ENCODE measurements at places on chromosomes 7 and 10.
A peak's percentile ranks its signal among the peaks of the same experiment; 100 is the strongest.

- DNase-seq: no peak
Observed at GRCh38 chr10:104614245-104614831, 26.8 kb upstream of the SORCS3 start.

DNA sequence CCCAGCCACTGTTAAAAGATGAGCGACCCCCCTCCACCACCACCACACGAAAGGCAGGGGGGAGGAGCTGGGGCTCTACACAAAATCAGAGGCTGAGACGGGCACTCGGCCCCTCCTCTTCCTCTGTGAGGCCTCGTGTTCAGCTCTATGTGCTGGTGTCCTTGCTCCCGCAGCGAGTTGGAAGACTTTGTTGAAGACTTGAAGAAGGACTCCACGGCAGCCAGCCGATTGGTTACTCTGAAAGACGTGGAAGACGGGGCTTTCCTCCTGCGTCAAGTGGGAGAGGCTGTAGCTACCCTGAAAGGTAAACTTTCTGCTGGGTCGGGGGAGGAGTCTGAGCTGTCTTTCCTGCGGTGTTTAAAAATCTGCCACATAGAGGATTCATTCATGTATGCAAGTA, 203.7 kb downstream of the ARHGAP21 start:
- DNase-seq: no peak

DNA sequence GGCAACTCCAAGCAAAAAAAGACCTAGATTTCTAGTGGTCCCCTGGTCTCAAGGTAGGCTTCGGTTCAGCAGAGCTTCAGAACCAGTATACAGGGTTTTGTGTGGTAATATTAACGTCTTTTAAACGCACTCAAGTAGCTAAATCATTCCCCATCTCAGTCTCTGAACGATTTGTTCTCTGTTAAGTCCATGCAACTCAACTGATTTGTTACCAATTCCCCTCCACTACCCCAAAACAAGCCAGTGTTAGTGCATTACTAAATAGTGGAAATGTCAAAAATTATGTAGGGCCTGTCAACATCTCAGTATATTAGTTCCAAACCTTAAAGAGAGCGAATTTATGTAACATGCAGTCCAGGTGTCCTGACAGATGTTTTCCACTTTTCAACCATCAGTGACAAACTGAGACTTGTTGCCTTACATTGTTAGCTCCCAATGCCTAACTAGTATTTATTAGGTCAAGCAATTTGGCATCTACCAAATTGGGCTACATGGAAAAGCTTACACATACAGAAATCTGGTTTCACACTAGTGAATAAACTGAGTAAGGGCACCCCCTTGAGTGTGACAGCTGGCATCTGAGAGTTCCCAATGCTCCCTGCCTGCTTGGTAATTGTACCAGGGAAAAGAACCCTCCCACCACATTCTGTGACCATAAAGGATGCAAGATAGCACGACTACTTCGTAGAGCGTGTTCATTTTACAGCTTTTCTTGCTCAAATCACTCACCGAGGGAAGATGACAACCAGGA, 12.2 kb downstream of the HNRNPA2B1 start:
- no peak for DNase-seq

- no peak for DNase-seq
Observed at GRCh38 chr10:10605551-10606081, 412.1 kb upstream of the CELF2 start.

GRCh38 chr10:87861566-87861952, 1.8 kb downstream of the KLLN start:
- no peak for DNase-seq

GRCh38 chr7:117750612-117751563, 122.4 kb downstream of the CTTNBP2 start:
- DNase-seq: no peak

DNA sequence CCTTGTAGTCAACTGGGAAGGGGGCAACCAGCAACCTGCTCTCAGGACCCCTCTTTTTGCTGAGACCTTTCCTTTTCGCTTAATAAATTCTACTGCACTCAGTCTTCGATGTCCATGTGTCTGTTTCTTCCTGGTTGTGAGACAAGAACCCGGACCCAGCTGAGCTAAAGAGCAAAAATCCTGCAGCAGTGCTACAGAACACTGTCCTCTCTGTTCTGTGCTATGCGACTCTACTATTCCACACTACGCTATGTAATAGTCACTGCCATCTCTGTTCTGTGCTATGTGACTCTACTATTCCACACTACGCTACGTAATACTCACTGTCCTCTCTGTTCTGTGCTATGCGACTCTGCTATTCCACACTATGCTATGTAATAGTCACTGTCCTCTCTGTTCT, 34.3 kb downstream of the DIP2C start:
- no peak for DNase-seq

DNA sequence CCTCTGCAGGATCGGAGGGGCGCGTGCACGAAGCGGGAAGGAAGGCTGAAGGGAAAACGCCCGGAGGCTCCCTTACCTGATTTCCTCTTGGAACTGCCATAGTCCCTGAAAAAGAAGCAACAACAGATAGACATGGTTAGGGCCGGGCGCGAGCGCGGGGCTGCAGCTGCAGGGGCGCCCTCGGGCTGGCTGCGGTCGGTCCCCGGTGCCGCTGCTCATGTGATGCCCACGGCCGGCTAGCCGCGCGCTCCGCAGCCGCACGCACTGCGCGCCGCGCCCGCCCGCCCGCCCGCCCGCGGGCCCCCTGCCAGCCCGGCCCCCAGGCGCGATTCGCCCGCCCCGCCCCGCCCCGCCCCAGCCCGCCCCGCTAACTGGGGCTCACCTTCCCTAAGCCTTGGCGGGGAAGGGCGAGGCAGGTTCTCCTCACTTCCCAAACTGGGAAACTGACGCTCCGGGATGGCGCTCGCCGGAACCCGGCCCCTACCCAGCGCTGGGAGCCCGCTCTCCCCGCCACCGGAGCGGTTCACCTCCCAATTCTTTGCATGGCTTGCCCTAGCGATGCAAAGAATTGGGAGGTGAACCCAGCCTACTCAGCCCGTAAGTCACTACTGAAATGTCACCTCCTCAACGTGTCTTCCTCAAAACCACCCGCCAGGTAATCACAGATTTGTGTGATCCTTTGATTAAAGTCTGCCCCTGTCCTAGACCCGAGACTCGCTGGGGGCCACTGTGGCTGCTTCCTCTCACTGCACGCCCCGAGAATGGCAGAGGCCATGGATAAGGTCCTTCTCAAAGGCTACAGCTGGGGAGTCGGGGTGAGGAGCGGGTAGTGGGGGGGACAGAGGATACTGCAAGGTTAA, 162.2 kb downstream of the SH3PXD2A start:
- peak; percentile 17 for DNase-seq

GRCh38 chr7:35036361-35037171, 719 bp downstream of the DPY19L1 start:
- peak; percentile 69 for DNase-seq

DNA sequence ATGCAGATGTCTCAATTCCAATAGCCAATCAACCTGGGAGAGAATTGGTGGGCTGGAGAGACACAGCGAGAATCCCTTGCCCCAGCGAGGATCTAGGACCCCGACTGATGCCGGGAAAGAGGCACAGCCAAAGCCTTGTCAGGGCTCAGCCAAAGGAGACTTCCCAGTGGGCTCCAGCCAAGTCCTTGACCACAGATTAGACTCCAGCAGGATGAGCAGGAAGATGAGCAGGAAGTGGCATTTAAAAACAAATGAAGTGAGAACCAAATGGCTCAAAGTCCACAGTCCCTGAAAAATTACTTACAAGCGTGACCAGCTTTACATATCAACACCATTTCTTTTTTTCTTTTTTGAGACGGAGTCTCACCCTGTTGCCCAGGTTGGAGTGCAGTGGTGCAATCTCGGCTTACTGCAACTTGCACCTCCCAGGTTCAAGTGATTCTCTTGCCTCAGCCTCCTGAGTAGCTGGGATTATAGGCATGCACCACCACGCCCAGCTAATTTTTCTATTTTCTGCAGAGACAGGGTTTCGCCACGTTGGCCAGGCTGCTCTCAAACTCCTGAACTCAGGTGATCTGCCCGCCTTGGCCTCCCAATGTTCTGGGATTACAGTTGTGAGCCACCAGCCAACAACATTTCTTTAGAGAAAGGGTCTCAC, 40.2 kb downstream of the CTBP2 start:
- no peak for DNase-seq

DNA sequence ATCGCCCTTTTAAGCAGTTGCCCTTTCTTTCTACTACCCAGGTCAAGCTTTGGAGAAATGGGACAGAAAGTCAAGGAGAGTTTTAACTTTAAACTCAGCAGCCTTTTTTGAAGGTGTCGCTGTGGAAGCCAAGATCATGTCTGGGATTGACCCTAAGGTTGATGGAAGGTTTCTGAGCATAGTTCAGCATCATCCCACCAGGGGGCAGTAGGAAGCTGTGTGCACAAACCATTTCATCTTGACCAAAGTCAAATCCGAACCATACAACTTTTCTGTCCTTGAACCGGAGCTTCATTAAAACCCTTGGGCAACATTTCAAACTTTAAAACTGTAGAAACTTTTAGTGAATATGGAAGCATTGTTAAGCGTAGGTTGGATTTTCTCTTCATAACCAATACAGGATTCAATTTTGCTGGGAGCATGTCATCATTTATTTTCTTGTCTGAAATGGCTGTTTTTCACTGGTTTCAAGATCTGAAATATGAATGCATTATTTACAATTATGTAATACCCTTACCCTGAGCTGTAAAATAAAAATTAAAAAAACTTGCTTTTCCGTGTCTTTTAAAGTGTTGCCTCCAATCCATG, 214.4 kb upstream of the KIAA1217 start:
- DNase-seq: no peak

GRCh38 chr7:12470930-12471329, 67.3 kb upstream of the VWDE start:
- DNase-seq: no peak

- no peak for DNase-seq
Observed at GRCh38 chr10:32341596-32341995, 5.4 kb downstream of the EPC1 start.

DNA sequence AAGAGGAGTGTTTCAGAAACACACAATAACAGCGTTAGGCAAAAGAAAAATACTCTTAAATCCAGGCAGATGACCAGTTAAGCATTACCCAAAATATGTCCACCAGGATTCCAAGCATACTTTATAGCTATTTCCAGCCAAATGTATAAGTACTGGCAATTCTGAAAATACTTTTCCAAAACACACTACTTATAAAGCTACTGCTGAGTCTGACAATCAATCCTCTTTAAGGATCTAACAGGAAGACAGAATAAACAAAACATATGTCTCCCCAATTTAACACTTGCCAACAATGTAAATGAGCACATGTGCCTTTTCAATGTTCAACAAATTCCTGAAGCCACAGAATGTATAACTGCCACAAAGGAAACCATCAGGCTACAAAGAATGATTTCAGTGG, 370.9 kb downstream of the SORCS1 start:
- no peak for DNase-seq

GRCh38 chr7:38027884-38028455, 107.5 kb downstream of the EPDR1 start:
- no peak for DNase-seq

DNA sequence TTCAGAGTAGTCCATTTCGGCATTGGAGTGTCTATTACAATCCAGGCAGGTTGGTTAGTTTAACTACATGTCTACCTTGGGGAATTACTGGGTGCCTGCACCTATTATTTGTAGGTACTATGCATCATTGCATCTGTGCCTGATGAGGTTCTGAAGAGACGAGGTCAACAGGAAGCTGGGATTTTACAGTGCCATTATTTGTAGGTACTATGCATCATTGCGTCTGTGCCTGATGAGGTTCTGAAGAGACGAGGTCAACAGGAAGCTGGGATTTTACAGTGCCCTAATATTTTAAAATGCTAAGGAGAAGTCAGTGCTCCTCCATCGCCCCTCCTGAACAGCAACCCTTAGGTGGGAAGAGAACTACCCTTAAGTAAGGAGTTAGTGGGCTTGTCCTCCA, 41.7 kb downstream of the NPY start:
- DNase-seq: no peak

DNA sequence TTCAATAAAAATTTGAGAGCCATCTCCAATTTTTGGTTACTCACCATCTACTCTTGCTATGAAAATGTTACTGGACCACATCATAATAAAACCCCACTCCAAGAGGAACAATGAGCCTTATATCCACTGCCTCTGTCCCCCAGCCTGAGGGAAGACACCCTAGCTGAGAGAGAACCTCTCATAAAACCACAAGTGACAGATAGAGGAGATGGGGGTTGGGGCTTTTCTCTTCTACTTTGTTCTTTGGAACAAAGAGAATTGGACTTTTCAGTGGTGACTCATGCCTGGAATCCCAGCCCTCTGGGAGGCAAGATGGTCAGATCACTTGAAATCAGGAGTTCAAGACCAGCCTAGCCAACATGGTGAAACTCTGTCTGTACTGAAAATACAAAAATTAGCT, 27.6 kb upstream of the TAS2R16 start:
- no peak for DNase-seq

- no peak for DNase-seq
Observed at GRCh38 chr7:1758028-1758858, 88.2 kb downstream of the ELFN1 start.

GRCh38 chr7:143280566-143280965, 4.2 kb upstream of the TMEM139 start:
- DNase-seq: no peak

DNA sequence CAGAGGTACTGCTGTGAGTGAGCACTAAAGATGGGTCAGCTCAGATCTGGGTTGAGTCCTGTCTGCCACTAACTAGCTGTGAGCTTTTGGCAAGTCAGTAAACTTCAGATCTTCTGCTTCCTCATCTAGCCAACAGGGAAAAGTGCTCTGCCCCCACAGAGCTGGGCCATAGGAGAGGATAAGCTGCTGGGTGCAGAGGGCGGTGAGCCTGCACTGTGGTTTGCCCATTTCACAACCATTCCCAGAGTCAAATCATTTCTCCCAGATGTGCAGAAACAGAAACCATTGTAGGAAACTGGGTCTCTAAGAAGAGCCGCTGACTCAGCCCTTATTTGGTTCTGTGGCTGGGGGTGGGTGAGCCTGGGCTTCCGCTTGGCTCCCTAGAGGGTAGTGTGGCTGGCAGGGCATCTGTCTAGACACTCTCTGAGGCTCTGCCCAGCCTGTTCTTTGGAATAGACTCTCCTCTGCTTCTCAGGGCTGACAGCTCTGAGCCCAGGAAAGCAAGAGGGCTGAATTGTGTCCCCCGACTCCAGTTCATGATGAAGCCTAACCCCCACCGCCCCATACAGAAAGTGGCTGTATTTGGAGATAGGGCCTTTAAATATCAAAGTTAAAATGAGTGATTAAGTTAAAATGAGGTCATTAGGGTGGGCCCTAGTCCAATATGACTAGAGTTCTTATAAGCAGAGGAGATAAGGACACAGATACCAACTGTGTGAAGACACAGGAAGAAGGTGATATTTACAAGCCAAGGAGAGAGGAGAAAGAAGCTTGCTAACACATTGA, 29.5 kb upstream of the ARHGAP22 start:
- DNase-seq: no peak

All from CD8-positive, alpha-beta memory T cell (primary cell).